ENCODE measurements at places on chromosomes 13 and 19.

- peak; percentile 29 for DNase-seq
Observed at GRCh38 chr19:47284324-47284899, 9.7 kb downstream of the INAFM1 start.

DNA sequence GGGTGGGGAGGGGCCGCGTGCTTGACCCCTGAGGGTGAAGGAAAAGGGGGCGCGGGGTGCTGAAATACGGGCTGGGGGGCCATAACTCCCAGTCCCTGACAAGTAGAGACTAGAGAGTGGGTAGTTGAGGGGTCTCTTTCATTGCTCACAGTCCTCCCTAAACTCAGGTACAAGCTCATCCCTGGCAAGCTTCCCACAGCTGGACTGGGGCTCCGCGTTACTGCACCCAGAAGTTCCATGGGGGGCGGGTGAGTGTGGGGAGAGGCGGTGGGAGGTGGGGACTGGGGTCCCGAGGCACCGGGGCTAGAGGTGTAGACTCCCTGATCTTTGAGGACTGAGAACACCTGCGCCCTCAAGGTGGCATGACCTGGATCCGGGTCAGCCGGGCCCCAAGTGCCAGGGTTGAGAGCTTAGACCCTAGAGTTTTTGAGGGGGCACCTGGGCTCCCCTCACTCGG is 1.3 kb downstream of the ETV2 start:
- no peak for DNase-seq

- no peak for DNase-seq
Observed at GRCh38 chr19:1469255-1470054, 9.6 kb downstream of the C19orf25 start.

DNA sequence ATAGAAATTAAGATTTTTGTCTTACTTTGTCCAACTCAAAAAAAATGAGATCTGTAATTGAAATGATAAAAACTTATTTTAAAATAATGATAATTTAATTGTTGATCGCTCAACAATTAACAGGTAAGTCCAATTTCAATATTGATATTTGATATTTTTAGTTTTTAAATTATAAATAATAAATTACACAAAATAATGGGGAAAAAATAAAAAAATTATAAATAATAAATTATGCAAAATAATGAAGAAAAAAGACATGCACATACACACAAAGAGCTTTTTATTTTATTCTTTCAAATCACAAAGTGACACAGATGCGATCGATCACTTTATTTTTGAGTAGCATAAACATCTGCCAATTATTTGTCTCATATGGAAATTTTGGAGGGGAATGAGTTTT is 40.8 kb downstream of the KCTD12 start:
- DNase-seq, result no peak

- no peak for DNase-seq
Observed at GRCh38 chr13:113148407-113148806, 10.0 kb upstream of the PROZ start.

DNA sequence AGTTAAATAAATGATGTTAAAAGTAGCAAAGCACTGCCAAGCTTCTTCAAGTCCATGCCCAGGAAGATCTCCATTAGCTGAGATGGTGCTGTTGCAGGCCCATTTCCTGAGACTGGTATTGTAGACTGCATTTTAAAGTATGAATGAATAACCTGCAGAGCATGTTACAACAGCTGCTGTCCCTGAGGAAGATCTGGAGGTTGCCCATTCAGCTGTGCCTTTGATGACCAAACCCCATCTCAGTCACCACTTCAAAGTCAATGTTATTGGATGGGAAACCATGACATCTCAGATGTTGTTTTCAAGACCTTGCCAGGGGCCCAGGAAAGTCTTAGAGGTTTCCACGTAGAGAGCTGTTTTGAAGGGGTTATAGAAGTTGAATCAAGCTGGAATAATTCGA is 281.3 kb downstream of the MTUS2 start:
- no peak for DNase-seq

DNA sequence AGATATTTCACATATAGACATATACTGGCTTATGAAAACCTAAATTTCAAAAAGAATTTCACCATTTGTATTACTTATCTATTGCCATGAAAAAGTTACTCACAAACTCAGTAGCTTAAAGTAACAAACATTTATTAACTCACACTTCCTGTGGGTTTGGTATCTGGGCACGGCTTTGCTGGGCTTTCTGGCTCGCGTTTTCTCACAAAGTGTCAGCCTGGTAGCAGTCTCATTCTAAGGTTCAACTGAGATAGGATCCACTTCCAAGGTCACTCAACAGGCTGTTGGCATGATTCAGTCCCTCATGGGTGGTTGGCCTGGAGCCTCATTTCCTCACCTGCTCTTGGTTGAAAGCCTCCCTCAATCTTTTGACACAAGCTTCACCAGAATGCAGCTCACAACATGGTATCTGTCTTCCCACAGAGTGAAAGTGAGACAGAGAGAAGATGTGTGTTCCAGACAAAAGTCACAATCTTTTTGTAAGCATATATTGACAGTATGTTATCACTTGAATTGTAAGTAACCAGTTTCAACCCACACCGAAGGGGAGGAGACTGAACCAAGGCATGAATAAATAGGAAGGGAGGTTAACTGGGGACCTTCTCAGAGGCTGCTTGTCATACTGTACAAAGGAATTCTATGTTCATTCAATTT is 1065.8 kb upstream of the SPRY2 start:
- DNase-seq, result no peak

- no peak for DNase-seq
Observed at GRCh38 chr13:28415994-28416421, 78.9 kb downstream of the FLT1 start.

DNA sequence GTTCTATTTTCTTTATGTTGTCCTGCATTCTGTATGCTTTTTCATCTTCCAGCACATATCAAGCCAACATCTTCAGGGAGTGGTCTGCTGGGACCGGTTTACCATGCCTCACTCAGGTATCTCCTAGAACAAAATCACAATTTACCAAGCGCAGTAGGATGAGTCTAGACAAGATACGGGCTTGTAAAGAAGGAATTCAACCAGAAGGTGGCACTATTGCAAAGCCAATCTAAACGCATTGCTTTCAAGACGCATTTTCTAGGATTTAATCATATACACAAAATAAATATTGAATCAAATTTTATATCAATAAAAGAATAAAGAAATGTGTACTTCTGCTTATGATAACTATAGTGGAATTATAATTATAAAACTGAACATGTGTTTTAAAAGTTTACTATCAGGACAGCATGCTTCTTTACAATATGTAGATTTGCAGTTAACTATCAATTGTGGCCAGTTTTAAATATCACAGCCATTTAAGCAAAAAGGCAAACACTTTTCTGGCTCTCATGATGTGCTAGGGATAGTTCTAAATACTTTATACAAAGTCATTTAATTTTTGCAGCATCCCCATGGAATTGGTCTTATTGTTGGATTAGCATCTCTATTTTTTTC is 16.1 kb upstream of the TPP2 start:
- DNase-seq, result no peak

- no peak for DNase-seq
Observed at GRCh38 chr13:101572456-101572855, 120.0 kb downstream of the ITGBL1 start.

DNA sequence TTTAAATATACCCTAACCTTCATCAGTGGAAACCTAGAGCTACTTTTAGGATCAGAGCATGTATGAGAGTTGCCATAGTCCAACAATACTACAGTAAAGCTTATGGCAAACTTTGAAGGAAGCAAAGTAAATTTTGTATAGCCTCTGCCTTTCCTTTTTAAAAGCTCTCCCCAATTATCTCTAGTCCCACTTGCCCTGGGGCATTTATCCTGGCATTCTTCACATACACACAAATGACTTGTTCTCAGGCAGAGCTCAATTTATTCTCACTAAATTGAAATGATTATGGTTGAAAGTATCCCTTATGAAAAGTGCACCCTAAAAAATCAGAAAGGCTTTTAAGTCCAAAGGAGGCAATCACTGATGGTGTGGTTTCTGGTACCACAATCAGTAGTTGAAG is 94.1 kb upstream of the UFM1 start:
- DNase-seq, result no peak

- DNase-seq, result no peak
Observed at GRCh38 chr13:48233046-48233888, at the start of gene ITM2B. TSS of gene ITM2B (plus strand) at chr13:48233206. CDS start at chr13:48233361, 155 bp downstream.

DNA sequence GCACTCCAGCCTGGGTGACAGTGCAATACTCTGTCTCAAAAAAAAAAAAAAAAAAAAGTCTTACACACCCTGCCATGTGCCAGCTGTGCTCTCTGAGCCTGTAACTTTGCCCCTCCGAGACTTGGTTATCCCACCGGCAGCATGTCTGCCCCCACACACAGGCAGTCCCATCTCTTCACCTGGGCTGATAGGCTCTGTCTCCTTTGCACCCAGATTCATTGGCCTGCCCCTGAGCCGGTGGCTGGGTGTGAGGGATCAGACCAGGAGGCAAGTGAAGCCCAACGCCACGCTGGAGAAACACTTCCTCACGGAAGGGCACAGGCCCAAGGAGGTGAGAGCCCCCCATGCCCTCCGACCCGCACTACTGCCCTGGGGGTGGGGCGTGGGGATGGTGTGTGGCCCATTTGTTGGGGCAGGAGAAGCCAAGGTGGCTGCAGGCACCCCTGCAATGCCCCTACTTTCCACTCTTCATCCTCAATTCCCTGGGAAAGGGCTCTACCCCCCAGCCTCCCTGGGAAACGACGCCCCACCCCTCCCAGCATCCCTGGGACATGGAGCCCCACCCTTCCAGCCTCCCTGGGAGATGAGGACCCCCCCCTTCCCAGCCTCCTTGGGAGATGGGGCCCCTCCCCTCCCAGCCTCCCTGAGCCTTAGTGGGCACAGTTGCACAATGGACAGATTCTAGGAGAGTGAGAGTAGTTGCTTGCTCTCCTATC is 45.3 kb downstream of the CERS4 start:
- no peak for DNase-seq

GRCh38 chr13:24630851-24631620 is 49.2 kb upstream of the ATP12A start:
- DNase-seq, result no peak

GRCh38 chr13:91592056-91593014 is 193.9 kb downstream of the GPC5 start:
- DNase-seq, result no peak

GRCh38 chr13:91031508-91031907 is 316.0 kb upstream of the MIR17HG start:
- no peak for DNase-seq

GRCh38 chr19:38851622-38852230 is 1.9 kb upstream of the HNRNPL start:
- peak; percentile 91 for DNase-seq
